ENCODE measurements at places on chromosomes 2 and 18.

- DNase-seq, result no peak
Measured at GRCh38 chr2:85564144-85564563, 2.9 kb upstream of the GGCX start.

DNA sequence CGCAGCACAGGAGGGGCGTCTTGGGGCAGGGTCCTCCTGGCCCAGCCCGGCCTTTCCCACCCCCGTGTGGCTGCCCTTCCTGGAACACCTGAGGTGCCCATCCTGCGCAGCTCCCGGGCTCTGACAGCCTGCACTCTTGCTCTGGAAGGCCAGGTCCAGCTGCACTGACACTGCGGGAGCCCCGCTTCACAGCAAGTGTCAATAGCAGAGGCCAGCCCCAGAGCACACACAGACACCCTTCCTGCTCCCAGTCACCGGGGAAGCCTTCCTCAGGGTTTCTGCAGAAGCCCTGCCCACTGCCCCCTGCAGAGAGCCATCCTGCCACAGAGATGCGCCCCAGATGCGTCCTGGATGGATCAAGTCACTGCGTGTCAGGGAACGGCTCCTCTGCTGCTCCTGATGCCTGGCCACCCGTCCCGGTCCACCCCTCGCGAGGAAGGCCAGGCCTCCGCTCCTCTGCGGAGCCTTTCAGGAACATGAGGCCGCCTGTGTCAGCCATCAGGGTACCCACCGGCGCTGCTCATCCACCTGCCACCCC is 519.2 kb upstream of the MYT1L start:
- DNase-seq, result no peak

GRCh38 chr18:68033466-68033865 is 516.9 kb upstream of the DSEL start:
- no peak for DNase-seq

- no peak for DNase-seq
Measured at GRCh38 chr2:15652801-15653200, 61.1 kb downstream of the DDX1 start.

DNA sequence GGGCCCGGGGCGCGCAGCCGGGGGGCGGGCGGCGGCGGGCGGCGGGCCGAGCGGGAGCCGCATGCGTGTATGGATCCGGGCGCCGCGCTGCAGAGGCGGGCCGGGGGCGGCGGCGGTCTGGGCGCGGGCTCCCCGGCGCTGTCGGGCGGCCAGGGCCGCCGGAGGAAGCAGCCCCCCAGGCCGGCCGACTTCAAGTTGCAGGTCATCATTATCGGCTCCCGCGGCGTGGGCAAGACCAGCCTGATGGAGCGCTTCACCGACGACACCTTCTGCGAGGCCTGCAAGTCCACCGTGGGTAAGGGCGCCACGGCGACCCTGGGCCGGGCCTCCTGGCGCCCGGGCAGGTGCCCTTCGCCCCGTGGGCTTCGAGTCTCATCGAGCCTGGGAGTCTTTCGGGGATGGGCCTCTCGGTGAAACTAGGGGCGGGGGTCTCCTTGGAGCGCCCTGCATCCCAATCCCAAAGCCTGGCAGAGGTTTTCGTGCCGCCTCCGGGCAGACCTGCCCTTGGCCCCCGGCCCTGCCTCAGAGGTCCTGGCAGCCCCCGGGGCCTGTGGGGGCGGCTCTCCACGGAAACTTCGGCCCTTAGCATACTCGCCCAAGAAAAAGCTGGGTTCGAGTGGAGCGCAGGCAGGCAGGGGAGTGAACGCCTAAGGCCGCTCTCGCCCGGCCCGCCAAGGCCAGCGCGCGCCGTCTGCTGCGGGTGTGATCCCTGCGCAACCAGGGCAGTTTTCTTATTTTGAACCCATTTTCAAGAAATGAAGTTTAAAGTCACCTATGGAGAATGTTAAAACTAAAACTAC is 622 bp downstream of the RAB12 start:
- DNase-seq, result no peak

GRCh38 chr2:118913131-118913802 is 28.7 kb upstream of the MARCO start:
- DNase-seq, result no peak

- no peak for DNase-seq
Measured at GRCh38 chr2:109613081-109613921, 465 bp downstream of the SEPTIN10 start.

GRCh38 chr2:15745350-15745749 is 153.7 kb downstream of the DDX1 start:
- no peak for DNase-seq

DNA sequence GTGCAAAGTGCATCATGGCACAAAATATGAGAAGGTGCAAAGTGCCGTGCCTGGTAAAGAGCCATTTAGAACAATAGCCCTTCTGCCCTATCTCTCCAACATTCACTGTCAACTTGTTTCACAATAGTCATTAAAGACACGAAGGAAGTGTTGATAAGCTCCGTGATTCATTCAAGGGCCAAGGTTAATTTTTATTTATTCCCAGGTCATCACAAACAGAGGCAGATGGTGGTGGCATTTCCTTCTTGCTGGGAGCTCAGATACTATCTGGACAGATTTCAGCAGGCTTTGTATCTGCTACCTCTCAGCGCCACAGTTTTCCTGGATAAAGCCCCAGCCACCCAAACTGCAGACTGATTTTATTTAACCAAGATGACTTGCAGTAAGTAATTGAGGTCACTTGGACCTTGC is 309.3 kb downstream of the ZNF521 start:
- DNase-seq, result no peak

Data from stimulated activated CD4-positive, alpha-beta T cell treated with anti-CD3 and anti-CD28 coated beads, TNF-alpha, amount 100 ng/mL, for 24 hours (primary cell).